ENCODE measurements at places on chromosomes 6 and 20.

DNA sequence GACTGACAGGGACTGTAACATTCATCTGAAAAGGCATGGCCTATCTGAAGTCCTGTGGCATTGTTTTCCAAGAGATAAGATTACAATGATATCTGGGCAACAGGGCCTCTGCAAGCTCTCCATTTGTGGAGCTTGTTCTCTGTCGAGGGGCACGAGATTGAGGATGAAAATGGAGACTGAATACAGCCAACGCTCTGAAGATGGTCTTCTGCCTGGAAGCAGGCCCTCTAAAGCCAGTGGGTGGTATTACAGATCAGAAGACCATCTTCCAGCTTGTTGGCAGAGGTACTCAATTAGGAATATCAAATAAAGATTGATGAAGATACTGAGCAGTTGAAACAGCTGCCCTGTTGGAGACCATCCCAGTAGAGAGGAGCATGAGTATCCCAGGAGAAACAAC, 288.2 kb downstream of the CENPW start:
- DNase-seq: no peak

GRCh38 chr6:117616391-117617209, 14.3 kb upstream of the GOPC start:
- DNase-seq: no peak

DNA sequence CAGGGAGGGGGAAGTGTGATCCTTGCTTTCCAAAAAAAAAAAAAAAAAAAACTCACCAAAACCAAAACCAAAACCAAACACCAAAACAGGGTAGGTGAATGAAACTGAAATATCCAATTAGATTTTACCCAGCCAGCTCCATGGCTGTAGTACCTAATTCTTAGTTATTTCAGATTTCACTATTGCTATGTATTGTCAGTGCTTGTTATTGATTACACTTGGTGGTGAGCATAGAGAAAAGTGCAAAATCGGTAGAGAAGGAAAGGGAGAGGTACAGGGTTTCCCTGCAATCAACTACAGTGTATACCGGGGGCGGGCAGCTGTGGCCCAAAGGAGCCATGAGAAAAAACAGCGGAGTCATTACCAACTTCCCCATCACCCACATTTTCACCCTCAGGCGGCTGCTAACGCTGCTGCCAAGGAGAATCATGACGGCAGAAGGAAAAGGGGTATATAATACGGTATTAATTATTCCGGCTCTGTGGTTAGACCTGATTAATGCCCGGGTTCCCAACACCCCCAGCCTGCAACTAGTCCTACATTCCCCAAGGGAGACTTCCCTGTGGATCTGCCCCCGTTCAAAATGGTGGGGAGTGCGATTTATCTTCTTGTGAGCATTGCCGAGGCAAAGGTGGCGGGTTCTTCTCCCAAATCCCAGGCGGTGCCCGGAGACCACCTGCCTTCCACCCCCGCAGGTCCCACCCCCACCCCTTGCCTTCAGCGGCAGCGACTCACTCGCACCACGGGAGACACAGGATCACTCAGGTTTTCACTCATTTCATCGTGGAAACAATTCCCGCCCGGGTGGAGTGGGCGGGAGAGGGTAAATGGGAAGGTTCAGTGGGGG, at the start of gene C6orf62:
TSS of gene C6orf62 (minus strand) at position 30 of the 847 bp plus-strand sequence. CDS start 486 bp downstream, outside the sequence.
- DNase-seq: peak; percentile 64

GRCh38 chr6:15658181-15658744, 4.6 kb downstream of the DTNBP1 start:
- DNase-seq: no peak

DNA sequence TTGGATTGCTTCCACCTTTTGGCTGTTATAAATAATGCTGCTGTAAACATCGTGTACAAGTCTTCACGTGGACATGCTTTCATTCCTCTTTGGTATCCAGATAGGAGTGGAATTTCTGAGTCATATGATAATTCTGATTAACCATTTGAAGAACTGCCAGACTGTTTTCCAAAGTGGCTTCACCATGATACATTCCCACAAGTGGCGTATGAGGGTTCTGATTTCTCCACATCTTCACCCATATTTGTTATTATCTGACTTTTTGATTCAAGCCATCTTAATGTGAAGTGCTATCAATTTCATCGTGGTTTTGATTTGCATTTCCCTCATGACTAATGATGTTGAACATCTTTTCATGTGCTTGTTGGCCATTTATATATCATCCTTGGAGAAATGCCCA, 2.9 kb upstream of the SNRPB start:
- no peak for DNase-seq

DNA sequence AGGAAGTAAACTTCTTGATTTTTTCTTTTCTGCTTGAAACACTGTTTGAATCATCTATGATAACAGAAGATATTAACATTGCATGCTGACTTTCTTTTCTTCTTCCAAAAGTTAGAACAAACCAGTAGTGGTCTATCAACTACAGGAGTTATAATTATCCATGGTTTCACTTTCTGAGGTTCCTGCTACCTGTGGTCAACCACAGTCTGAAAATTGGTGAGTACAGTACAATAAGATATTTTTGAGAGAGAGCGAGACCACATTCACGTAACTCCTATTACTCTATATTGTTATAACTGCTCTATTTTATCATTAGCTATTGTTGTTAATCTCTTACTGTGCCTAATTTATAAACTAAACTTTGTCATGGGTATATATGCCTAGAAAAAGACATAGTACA, 86.1 kb downstream of the MAP7 start:
- no peak for DNase-seq

- DNase-seq: no peak
These were observed 45.9 kb upstream of the SCP2D1 start for GRCh38 chr20:18767676-18768075.

DNA sequence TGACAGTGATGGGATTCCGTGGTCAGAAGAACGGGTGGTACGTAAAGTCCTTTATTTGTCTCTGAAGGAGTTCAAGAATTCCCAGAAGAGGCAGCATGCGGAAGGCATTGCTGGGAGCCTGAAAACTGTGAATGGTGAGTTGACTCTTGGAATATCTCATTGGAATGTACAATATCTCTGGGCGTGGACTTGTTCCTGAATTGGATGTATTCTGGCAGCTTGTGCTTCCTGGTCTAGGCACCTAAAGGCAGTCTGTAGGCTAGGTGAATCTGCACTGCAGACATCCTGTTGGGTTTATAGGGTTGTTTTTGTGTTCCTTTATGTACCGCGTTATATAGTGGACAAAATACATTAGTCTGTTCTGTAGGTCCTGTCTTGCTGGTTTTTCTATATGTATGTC, 128.2 kb downstream of the JARID2 start:
- no peak for DNase-seq

DNA sequence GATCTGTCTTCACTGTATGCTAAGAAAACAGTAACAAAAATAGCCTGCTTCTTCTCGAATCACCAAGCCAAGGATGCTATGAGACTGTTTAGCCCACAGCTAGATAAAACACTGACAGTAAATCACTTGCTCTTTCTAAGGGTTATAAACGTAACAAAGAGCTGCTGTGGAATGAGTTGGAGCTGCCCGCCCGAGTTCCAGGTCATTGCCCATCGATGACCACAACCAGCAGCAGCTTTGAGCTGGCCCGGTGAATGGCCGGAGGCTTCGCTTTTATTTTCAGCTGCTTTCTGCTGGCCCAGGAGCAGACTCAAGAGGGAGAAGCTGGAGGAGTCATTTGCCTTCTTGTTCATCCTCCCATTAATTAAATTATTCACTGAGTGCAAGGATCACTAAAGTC, 82.2 kb upstream of the CDH4 start:
- DNase-seq: no peak

GRCh38 chr6:156599978-156600590, 177.1 kb upstream of the ARID1B start:
- DNase-seq: no peak

Data from activated CD4-positive, alpha-beta memory T cell treated with anti-CD3 and anti-CD28 coated beads, Interleukin-2, amount 10 ng/mL, durations not matched to agents 7 days and 5 days (primary cell).